ENCODE measurements at places on chromosomes 3 and 15.

GRCh38 chr3:195168009-195168762, 102.8 kb downstream of the XXYLT1 start:
- DNase-seq = no peak

- DNase-seq = no peak
These were observed 17.3 kb downstream of the PXK start for GRCh38 chr3:58349792-58350626.

- DNase-seq = peak; percentile 43
These were observed 811.0 kb upstream of the ALCAM start for GRCh38 chr3:104555728-104556127.

- no peak for DNase-seq
These were observed 35.8 kb upstream of the SLC6A11 start for GRCh38 chr3:10780243-10780642.

DNA sequence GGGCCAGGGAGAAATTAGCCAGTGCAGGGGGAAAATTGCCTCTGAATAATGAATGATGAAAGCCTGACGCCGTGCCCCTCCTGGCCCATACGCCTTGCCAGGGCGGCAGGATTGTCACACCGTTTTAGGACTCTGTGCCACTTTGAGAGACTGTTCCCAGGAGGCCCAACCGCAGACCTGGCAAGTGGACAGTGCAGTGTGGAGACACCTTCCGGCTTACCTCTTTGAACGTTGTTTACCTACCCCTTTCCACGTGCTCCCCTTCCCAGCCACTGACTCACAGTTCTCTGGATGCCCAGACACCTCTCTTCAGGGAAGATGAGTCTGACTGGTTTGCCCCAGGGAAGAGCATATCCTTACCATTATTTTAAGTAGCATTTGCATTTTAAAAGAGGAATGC, 84.0 kb upstream of the PXYLP1 start:
- no peak for DNase-seq

DNA sequence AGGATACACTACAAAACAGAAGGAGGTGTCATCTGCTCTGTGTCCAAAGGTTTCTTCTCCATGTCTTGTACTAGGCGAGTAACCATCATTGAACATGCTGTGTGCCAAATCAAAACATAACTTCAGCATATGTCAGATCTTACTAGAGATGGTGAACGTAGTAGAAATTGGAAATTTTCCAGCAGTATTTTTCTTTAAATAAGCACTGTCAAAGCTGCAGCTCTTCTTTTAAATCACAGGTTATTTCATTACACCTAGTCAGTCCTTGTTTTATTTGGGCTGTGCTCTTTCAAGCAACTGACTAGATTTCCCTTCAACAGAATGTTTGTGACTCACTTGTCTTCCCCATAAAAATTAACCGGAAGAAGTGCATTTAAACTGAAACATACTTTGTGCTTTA, 46.5 kb downstream of the MSL2 start:
- no peak for DNase-seq

DNA sequence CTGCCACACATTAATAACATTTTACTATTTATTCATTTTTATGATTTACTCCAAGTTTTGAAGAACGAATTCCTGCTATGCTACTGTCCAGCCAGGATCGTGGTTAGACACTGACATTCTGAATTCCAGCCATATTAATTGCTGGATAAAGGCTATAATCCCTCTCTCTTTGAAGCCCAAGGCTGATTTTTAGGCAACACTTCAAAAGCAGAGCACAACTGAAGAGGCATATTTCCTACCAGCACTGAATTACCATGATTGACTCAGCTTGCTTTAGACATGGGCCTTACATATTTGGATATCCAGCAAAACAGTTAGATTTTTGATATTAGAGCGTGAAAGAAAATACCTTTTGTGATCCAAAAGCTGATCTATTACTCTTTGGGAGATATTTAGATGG, 205.0 kb downstream of the ZIC1 start:
- no peak for DNase-seq

- no peak for DNase-seq
These were observed 45.1 kb downstream of the SEMA5B start for GRCh38 chr3:122982216-122983185.

DNA sequence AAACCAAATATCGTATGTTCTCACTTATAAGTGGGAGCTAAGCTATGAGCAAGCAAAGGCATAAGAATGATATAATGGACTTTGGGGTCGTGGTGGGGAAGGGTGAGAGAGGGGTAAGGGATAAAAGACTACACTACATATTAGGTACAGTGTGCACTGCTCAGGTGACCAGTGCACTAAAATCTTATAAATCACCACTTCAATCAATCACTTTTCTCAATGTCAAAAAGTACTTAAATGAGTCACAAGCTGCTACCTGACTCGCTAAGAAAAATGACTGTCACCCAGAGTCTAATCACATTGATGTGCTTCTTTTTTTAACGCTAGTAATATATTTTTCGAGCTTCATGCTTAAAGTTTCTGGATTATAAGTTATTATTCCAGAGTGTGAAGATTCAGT, 95.5 kb downstream of the CBLB start:
- DNase-seq = no peak

- DNase-seq = no peak
These were observed 95.0 kb upstream of the NEDD4 start for GRCh38 chr15:56088389-56088788.

DNA sequence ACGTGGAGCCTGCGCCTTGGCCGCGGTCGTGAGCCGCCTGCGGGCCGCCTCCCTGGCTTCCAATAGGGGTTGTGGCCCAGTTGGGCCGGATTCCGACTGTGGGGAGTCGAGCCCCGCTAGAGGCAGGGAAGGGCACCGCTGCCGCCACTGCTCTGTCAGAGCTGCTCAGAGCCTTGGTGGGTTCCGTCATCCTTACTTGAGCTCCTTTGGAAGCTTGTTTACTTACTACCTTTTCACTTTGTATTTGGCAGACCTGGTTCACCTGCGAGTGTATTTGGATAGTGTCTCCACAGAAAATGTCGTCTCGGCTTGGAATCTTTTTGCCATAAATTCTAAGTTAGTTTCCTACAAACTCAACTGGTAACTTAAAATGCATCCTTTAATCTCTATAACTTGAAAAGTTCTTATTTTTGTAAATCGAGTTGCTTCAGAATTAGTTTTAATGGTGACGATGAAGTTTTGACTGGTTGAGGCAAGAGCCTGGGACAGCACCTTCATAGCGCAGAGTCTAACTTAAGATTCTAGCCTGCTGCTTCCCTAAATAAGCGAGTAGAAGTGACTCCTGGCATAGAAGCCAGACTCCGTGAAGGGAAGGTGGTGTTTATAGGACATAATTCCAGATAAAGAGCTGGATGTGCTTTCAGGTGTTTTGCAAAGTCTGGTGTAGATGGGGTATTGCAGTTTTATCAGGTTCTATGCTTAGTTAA, 800 bp downstream of the DAG1 start:
- DNase-seq = peak; percentile 43

DNA sequence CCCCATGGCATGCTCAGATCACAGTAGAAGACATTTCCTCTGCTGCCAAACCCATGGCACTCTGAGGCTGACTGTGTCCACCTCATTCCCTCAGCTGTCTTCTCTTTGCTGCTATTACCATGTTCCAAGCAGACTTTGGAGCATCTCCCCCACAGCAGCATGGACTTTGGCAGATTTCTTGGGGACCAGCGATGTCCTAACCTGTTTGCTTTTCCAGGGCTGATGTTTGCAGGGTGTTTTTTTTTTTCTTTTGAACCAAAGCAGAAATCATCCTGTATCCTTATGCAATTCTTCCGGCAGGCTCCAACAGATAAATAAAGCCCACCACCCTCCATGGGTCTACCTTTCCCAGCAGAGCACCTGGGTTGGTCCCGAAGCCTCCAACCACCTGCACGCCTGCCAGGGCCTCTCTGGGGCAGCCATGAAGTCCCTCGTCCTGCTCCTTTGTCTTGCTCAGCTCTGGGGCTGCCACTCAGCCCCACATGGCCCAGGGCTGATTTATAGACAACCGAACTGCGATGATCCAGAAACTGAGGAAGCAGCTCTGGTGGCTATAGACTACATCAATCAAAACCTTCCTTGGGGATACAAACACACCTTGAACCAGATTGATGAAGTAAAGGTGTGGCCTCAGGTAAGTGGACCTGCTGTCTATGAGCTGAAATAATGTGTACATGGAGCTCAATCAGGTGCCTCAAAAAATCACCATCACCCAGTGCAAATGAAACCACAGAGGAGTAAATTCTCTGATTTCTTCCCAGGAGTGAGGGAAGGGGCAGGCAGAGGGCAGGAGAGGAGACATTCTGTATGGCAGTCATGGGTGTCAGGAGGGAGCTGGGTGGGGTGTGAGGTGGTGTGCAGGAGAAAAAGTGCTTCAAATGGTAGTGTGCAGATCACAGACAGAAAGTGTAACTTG, at the start of gene AHSG:
TSS of gene AHSG (plus strand) at position 340 of the 916 bp plus-strand sequence. CDS start at position 422, 82 bp downstream.
- no peak for DNase-seq

- no peak for DNase-seq
These were observed 113.1 kb downstream of the ABI3BP start for GRCh38 chr3:100880072-100880471.

GRCh38 chr3:71194785-71195184, 388.7 kb downstream of the FOXP1 start:
- no peak for DNase-seq

- no peak for DNase-seq
These were observed 137.3 kb downstream of the MECOM start for GRCh38 chr3:169526246-169526645.

GRCh38 chr15:58568157-58568571, 136.4 kb downstream of the LIPC start:
- DNase-seq = no peak

DNA sequence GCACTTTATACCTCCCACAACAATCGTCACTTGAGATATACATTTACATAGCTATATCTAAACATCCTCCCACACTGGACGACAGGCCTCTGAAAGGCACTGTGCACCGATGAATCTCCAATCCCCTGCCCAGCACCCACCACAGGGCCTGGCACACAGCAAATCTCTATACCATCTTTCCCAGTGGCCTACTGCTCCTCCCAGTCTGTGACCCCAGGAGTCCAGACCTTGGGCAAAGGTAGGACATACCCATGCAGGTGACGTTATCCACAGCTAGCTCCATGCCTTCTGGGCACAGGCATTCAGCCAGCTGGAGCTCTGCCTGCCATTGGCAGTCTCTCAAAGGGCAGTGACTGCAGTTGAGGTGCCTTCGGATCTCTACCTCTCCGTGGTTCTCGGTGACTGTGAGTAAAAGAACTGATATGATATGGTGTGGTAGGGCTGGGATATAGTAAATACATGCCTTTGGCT, 5.8 kb downstream of the LTK start:
- DNase-seq = no peak

GRCh38 chr15:25799906-25800700, 63.0 kb downstream of the ATP10A start:
- DNase-seq = no peak

DNA sequence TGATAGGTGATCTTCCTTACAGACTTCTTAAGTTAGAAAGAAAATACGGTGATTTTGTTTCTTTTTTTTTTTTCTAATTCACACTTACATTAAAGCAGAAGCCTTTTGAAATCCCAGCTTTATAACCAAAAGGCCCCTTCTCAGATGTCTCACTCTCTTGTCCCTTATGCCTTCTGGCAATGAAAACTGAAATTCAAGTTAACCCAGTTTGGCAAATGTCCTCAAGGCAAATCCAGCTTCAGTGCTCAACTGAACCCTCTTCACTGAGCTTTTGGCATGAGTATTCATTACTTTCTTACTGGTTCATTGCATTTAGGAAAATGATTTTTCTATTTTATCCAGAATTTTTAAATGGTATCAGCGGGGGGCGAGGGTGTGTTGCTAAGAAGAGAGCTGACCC, 17.0 kb downstream of the PLCH1 start:
- no peak for DNase-seq

All from NCI-H345 (cell line).